ENCODE measurements at places on chromosomes 16 and 17.

DNA sequence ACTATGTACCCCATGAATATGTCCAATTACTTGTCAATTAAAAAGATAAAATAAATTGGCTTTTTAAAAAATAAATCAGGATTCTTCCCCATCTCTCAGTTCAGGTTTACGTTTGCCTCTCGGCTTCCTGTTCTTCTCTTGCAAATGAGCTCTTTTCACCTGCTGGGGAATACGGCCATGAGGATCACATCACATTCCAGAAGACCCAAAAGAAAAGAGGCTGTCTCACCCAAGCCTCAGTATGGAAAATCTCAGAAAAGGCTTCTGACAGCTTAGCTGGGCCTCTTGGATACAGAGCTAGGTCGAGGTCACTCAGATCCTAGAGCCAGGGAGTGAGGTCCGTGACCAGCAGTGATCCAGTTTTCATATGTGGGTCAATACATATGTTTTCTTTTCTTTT, 171.2 kb upstream of the SDK2 start:
- DNase-seq: no peak

GRCh38 chr16:87541147-87541871, 48.5 kb upstream of the ZCCHC14 start:
- no peak for DNase-seq

DNA sequence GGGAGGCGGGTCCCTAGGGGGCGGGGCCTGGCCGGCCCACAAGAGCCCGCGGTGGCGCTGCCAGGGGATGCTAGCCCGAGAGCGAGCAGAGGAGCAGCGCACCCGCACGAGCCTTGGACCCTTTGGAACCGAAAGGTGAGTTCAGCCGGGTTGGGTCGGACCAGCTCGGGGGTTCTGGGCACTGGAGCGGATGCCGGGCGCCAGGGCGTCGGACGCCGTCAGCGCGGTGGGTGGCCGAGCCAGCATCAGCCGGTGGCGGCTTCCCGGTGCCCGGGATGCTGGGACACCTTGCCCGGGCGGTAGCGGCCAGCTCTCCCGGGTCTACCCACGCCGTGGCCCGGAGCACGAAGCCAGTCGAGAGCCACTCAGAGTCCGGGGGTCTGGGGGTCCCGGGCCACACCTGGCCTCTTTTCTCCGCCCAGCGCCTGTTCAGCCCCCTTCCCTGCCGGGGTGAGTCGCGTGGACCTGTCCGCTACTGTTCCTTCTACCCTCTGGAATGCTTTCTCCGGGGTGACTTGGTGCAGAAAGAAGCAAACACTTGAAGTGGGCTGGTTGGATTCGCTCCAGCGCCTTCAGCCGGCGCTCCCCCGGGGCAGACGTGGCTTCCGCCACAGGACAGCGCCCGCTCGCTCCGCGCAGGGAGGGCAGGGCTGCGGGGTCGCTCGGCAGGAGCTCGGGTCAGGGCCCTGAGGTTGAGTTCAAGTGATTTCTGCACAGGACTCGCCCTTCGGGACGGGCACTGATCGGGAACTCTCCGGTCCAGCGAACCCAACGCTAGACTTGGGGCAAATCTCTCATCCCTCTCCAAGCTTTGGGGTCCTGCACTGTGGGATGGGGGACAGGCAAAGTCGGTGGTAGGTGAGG, at the start of gene SCNN1G:
TSS of gene SCNN1G (plus strand) at position 67 of the 864 bp plus-strand sequence. CDS start 3,527 bp downstream, outside the sequence.
- DNase-seq: no peak

- no peak for DNase-seq
These were observed 35.0 kb downstream of the GPT2 start for GRCh38 chr16:46918905-46919792.

- no peak for DNase-seq
These were observed 158.1 kb downstream of the RBFOX3 start for GRCh38 chr17:79452706-79453105.

DNA sequence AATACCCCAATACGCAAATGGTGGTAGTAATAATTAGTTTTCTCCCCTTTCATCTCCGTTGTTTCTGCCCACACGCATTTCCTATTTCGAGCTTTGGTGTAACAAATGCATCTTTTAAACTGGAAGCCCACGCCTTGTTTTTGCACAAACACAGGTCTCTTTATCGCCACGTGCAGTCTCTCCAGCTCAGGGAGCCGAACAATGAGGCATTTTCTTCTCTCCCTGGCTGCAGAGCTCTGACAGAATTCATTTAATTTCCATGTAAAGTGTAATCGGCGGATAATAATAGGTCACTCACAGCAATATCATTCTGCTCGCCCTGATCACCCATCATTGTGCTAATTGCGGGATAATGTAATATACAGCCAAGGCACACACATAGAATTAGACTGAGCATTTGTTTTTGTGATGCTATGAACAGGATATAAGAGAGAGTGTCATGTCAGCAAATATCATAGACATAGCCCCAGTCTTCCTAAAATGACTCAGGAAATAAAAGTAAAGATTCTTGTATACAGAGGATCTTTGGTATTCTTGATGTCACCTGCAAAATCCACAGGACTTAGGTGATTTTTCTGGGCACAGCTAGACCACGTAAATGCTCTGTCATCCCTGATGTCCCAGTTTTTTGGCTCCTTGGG, 452.6 kb upstream of the CDH11 start:
- DNase-seq: no peak

DNA sequence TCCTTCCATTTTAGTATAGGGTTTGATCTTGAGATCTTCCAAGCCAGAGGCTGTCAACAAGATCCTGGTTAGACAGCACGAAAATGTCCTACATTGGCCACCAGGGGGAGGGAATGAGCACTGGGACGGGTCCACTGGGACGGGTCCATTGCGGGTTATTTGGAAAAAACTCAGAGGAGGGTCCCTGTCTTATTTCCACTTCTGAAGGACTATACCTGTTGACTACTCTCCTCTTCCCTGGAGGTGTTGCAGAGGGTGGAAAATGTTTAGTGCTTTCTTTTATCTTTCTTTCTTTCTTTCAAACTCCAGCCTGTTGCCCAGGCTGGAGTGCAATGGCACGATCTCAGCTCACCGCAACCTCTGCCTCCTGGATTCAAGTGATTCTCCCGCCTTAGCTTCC, 2.5 kb downstream of the TTLL6 start:
- DNase-seq: no peak

DNA sequence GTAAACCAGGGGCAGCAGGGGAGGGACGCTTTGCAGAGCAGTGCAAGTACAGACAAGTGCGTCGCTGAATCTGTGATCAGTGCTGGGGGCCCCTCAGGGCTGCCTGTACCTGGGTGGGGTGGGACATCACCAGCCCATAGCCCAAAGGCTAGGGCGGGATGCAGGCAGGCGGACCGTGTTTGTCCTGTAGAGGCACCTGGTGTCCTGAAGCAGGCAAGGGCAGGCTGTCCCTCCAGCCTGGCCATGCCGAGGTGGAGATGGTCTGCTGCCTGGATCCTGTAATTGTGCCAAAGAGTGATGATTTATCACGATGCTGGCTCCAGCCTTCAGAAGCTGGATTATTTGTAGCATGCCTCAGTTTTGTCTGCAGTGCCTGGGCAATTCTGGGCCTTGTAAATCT, 137.9 kb upstream of the GSE1 start:
- no peak for DNase-seq

- DNase-seq: no peak
These were observed 203.6 kb downstream of the CPPED1 start for GRCh38 chr16:12600116-12600515.

GRCh38 chr17:2688351-2689342, 22.9 kb downstream of the CLUH start:
- no peak for DNase-seq

DNA sequence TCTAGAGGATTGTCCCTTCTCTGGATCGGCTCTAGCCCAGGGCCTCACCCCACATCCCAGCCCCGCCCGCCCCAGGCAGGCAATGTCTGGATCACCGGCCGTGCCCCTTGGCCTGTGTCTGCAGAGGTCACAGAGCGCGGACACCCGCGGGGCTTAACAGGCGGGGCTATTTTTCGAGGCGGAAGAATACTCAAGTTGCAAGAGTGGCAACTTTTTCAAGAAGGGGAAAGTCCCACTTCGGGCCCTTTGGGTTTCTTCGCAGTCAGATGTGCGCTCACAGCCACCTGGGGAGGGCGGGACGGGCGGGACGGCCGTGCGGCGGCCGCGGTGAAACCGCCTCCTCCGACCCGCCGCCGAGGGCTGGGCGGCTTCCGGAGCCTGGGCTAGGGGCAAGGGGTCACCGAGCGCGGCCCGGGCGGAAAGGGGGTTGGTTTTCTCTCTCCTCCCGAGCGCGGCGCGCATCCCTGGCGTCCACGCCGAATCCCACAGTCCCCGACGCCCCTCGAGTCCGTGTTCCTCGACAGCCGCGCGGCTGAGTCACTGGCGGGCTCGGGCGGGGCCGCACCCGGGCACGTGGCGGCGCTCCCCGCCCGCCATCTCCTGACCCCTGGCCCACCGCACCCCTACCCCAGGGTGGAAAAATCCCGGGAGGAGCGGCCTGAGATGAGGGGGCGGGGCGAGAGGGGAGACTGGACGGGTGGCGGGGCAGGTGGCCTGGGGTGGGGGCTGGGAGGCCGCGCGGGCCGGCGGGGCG, 1.2 kb upstream of the PFN1 start:
- DNase-seq: no peak

GRCh38 chr17:72693151-72693878, 399.2 kb downstream of the SLC39A11 start:
- DNase-seq: no peak

GRCh38 chr16:88610909-88611812, 27.2 kb upstream of the IL17C start:
- DNase-seq: no peak

- DNase-seq: no peak
These were observed 742.8 kb upstream of the SOX9 start for GRCh38 chr17:71378036-71378435.

DNA sequence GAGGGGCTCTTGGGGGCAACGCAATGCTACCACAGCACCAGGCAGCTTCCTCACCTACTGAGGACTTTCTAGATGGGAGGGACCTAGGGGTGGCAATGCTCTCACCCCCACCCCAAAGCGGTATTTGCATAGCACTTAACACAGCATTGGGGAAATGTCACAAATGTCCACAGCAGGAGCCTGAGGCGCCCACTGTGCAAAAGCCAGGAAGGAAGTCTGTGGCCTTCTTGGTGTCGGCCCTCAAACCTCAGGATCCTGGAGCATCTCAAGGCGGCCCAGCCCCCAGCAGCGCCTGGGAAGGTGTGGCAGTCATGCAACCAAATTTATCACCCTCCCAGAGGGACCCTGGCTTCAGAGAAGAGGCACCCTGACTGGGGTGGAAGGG, 45.3 kb downstream of the WNT3 start:
- no peak for DNase-seq

- DNase-seq: no peak
These were observed 1.7 kb downstream of the BEAN1 start for GRCh38 chr16:66428682-66429251.

- no peak for DNase-seq
These were observed 175.9 kb downstream of the IRF8 start for GRCh38 chr16:86074651-86075487.

DNA sequence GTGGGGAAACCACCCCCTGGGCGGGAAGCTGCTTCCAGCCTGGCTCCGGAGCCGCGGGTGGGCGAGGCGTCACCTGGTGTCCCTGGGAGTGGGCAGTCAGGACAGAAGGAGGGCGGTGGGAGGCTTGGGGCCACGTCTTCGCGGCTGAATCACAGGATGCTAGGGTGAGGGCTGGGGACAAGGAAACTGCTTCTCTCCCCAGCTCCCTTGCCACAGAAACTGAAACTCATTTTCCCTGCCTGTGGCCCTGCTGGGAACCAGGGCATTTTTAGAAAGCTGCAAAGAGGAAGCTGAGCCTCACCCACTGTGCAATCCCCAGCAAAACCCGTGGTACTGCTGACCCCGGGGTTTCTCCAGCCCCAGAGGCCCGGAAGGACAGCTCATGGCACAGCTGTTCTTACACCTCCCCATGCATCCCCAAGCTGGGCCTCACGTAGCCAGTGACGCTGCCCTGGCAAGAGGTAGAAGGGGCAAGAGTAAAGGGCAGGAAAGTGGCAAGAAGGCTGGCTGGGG, 8.2 kb downstream of the RHBDF2 start:
- no peak for DNase-seq

DNA sequence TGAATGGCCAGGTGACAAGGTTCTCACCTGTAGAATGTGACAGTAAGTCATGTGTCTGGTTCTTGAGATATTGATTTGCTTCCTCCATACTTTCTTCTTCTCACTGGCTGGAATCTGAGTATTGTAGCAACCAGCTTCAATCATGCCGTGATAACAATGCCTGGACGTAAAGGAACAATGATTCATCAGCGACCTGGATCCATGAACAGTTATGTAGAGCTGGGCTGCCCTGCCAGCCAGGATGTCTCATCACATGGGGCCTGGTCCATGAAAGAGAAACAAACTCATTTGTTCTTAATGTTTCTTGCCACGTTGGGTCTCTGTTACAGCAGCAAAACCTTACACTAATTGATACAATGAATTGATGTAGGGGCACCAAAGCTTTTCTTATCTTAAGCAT, 627.2 kb downstream of the TOX3 start:
- DNase-seq: no peak

- DNase-seq: no peak
These were observed 26.8 kb downstream of the RNF157 start for GRCh38 chr17:76213491-76213890.

DNA sequence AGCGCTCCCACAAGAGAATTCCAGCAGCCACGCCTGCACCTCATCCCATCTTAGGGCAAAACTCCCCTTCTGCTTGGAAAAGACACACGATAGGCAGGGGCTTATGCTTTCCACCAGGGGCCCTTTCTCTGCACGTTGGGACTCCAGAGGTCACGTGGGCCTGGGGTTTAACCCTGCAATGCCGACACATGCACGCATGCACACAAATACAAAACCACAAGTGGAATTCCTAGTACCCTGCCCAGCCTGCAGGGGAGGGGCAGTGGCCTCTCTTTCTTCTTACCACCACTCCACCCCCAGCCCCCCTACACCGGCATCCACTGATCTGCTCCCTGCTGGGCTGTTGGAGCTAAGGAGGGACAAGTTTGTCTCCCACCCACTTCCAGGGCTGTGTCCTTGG, 16.8 kb upstream of the CCDC182 start:
- DNase-seq: no peak

GRCh38 chr17:13642188-13642587, 40.5 kb upstream of the HS3ST3A1 start:
- DNase-seq: no peak

DNA sequence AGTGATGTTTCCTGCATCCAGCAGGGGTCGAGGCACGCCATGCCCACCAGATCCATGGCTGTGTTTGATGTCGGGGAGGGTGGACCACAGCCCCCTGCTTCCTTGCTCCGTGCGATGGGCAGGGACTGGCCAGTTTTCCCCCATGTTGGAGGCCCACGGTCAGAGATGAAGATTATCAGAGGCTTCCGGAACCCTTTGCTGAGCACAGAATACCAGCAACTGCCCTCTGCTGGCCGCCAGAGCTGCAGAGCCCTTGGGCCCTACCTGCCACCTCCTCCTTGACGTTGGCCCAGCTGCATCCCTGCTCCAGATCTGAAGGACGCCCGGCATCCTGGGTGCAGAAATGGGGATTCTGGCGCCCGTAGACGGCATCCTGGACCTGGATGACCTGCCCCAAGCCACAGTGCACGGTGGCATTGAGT, 23.7 kb upstream of the BCO1 start:
- DNase-seq: no peak

- DNase-seq: no peak
These were observed 1.3 kb downstream of the HGS start for GRCh38 chr17:81685108-81685507.

GRCh38 chr16:87216841-87217275, 100.3 kb downstream of the C16orf95 start:
- no peak for DNase-seq

GRCh38 chr17:66422186-66422585, 119.8 kb downstream of the PRKCA start:
- no peak for DNase-seq
